ENCODE measurements at places on chromosomes 6 and 20.

- DNase-seq, result no peak
Observed at GRCh38 chr6:138685257-138685656, 88.3 kb upstream of the CCDC28A start.

- no peak for DNase-seq
Observed at GRCh38 chr6:142695016-142695415, 250.0 kb downstream of the HIVEP2 start.

GRCh38 chr20:52799130-52799529, 173.0 kb upstream of the TSHZ2 start:
- DNase-seq, result no peak

DNA sequence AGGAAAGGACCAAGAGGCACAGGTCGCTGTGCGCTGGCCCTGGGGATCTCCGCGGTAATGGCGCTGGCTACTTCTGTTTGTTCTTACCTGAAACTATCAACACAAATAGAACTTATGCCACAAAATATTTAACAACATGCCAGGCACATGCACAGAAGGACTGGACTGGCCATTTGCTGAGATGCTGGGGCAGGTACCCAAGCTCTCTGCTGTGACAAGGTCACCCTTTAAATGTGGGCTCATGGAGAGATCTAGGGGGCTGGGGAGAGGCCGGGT, 28.0 kb upstream of the PXDC1 start:
- no peak for DNase-seq

GRCh38 chr6:130407032-130407431, 41.2 kb downstream of the TMEM200A start:
- no peak for DNase-seq

- DNase-seq, result no peak
Observed at GRCh38 chr6:111793711-111794111, 79.5 kb downstream of the FYN start.

GRCh38 chr6:133040803-133041419, 200.2 kb upstream of the EYA4 start:
- no peak for DNase-seq

GRCh38 chr6:167140589-167141474, 16.9 kb downstream of the GPR31 start:
- no peak for DNase-seq

DNA sequence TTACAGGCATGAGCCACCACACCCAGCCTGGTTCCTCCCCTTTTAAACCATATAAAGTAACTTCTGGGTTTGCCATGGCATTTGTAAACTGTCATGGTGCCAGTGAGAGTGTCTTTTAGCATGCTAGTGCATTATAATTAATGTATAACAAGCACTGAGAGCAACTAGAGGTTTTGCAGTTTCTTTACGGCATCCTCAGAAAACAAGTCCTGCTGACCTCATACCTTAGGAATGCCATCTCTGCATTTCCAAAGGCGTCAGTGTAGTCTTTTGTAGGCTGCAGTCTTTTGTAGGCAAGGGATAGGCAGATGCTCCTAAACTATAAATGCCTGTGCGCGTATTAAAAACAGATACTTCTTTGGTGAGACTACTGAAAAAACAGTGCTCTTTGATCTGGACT, 75.0 kb upstream of the EZR start:
- DNase-seq, result peak; percentile 96

DNA sequence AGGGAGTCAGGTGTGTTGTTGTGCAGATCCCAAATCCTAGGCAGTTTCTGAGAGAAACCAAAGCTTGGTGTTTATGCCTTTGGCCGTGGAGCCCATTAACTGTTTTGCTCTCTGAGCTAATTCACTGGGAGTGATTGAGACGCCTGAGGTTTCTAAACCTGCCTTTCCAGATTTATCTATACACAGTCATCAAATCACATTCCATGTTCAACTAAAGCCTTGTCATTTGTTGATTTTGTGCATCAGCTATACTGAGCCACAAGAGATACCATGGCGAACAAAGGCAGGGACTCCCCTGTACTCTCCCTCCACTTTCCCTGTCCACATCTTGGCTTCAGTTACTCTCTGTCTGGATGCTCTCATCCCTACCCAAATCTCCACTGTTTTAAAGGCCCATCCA, 229.7 kb upstream of the PMEPA1 start:
- DNase-seq, result no peak

DNA sequence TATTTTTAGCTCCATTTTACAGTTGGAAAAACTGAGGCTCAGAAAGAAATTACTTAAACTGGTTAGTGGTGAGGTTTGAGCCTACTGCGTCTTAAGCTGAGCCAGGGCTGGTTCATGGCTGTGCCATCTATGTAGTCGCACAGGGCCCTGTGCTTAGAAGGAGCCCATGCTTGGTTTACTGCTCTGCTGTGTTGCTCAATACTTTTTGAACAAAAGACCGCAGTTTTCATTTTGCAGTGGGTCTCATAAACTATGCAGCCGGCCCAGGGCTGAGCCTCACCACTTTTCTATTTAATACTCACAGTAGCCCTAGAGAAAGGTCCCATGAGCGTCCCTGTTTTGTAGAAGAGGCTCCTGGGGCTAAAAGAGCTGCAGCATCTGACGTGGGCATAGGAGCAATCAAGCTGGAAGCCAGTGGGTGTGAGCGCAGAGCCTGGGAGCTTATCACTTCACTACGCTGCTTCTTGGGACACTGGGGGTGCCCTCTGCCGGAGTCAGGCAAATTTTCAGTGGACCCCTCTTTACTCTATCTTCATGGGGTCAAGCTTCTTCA, 501 bp downstream of the SIRPB2 start:
- DNase-seq, result no peak

GRCh38 chr6:160775792-160776580, 73.9 kb downstream of the PLG start:
- DNase-seq, result no peak

DNA sequence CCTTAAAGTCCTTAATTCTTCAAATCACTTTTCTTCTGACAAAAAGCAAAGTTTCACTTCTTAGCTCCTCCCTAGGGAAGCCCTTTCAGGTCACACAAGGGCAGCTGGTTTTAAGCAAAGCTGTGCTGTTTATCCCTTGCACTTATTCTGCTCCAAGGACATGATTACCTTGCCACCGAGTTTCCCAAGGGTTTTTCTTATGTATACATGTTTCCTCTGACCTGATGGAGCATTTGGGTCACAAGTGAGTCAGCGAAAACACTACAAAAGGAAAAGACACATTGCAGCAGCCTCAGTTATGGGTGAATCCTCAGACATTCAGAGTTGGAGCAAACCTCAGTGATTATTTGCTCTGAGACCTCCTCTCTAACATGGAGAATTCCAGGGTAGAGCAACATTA, 26.6 kb upstream of the ILRUN start:
- DNase-seq, result no peak

- no peak for DNase-seq
Observed at GRCh38 chr6:15312500-15312899, 66.6 kb downstream of the JARID2 start.

- no peak for DNase-seq
Observed at GRCh38 chr6:107488174-107488874, 1.6 kb upstream of the SOBP start.

Data from A172 (cell line).